ENCODE measurements at places on chromosomes 1 and 21. TPM values are rescaled to one million over a fixed set of nuclear protein-coding genes. Genes with fewer than 3 reads are reported as not detected.

NID1 gene
- total RNA-seq = 42.1 TPM

VWA1 gene
- total RNA-seq = 35.3 TPM

PPIAL4G gene
- not detected for total RNA-seq

SASS6 gene
- 1.2 TPM for total RNA-seq

NBPF8 gene
- total RNA-seq = 3.2 TPM

CLDN19 gene
- total RNA-seq = not detected

NUP210L gene
- 0.48 TPM for total RNA-seq

AQP10 gene
- total RNA-seq = 0.70 TPM

DNA sequence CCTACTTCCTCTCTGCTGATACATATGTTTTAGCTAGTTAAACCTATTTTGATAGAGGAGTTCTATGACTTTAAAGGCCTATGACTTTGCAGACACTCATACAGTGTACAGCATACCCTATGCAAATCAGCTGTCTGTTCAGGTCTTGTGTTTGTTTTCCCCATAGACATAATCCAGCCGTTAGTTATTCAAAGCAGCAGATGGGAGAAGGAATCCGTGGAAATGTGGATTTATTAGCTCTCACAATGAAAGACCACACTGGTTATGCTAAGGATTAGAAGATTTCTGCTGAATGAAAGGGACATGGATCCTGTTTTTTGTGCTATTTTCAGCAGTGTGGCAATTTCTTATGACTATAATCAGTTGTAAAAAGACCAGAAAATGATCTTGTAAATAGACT lies 59.8 kb downstream of the MAST2 start:
- no peak for DNase-seq

DNA sequence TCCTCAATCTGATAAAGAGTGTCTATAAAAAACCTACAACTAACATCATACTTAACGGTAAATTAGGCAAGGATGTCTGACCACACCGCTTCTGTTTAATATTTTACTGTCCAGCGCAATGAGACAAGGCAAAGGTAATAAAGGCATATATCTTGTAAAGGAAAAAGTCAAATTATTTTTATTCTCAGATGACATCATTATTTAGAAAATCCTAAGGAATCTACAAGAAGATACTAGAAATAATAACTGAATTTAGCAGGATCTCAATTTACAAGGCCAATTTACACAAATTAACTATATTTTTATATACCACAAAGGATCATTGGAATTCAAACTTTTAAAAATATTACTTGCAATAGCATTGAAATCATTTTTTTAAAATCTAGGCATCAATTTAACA lies 29.4 kb downstream of the GJA4 start:
- no peak for DNase-seq

GRCh38 chr21:46472246-46472645 lies 13.6 kb downstream of the DIP2A start:
- peak; percentile 77 for DNase-seq

GRCh38 chr1:24908591-24909259 lies 21.4 kb downstream of the RUNX3 start:
- DNase-seq = peak; percentile 38

DNA sequence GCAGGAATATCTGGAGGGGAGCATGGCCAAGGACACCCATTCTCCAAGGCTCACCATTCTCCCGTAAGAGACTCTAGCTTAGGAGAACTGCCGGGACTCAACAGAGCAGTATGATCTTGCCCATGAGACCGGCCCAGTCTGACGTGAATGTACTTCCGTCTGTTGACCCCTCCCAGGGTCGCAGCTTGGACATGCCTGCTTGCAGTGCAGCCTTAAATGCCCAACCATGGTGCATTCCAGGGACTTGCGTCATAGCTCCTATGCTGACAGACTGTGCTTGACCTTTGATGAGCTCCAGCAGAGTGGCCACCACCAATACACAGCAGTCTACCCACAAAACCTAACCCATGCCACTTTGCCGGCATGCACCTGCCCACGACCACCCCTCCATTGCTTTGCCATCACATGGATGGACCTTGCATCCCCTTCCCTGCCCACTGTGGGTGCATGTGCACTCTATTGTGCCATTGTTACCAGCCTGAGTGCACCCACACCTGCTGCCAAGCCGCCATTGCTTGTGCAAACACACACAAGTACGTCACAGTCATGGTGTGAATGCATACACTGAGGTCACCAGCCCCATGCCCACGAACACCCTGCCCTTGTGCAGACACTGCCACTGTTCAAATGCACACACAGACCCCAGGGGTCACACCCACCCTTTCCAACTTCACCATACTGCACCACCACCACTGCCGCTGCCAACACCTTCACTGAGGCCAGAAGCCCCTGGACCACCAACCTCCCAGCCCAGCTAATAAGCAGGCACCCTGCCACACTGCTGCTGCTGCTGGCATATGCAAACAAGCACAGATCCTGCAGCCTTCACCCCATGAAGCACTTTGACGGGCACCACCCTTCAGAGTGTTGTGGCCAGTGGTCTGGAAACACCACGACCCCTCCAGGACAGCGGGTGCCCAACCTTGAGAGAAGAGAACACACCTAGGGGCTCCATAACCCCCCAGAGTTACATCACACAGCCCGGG lies 1141.3 kb downstream of the BRINP3 start:
- no peak for DNase-seq

DNA sequence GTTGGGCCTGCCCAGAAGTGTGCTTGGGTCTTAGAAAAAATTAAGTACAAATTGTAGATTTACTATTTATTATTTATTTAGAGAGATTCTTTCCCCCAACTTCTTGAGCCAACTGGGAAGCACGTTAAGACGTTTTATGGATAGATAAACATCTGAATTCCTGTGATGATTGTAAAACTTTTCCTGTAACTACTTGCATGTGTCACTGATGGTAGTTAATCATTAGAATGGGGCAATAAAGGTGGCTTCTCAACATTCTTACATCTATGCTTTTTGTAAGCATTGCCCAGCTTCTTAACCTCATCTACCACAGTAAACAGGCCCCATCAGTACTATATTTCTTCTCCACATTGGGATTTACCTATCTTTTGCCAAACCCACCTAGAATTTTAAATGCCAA lies 559.8 kb downstream of the LMO4 start:
- no peak for DNase-seq

DNA sequence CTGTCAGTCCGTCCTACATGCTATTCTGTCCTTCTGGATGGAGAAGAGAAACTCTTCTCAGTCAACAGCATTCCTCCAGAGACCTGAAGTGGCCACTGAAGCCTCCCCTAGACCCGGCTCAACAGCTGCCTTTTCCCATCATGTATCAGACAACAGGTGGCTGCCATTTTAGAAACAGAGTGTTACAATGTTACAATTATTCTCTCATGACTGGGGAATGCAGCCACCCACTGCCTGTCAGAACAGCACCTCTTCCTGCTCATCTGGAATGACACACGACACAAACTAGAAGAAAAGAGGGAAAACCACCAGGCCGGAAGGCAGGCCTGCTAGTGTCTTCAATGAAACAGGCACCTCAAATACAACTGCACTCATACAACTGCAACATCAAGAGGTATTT lies 105.3 kb downstream of the PGBD5 start:
- peak; percentile 19 for DNase-seq

- no peak for DNase-seq
These were observed 95.6 kb downstream of the PAPPA2 start for GRCh38 chr1:176558561-176558960.

- DNase-seq = no peak
These were observed 84.5 kb upstream of the BCL10 start for GRCh38 chr1:85360730-85361493.

DNA sequence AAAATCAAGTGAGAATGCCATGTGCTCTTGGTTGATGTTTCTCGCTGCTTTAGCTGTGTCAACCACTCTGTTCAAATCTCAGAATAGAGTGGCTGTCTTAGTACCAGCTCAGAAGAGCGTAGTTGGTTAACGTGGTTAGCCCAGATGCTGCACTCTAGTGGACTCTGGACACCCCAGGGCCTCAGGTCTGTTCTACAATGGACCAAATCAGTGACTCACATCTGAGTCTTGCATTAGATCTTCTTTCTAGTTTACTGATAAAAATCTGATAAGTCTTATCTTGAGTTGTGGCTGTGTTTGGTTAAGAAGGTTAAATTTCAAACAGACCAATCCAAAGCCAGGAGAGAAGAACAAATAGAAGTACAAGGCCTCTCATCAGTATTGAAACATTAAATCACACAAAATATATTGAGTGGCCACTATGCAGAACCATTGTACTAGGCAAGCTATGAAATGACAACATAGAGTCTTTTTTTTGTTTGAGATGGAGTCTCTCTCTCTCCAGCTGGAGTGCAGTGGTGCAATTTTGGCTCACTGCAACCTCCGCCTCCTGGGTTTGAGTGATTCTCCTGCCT lies 104.1 kb downstream of the NR5A2 start:
- no peak for DNase-seq

DNA sequence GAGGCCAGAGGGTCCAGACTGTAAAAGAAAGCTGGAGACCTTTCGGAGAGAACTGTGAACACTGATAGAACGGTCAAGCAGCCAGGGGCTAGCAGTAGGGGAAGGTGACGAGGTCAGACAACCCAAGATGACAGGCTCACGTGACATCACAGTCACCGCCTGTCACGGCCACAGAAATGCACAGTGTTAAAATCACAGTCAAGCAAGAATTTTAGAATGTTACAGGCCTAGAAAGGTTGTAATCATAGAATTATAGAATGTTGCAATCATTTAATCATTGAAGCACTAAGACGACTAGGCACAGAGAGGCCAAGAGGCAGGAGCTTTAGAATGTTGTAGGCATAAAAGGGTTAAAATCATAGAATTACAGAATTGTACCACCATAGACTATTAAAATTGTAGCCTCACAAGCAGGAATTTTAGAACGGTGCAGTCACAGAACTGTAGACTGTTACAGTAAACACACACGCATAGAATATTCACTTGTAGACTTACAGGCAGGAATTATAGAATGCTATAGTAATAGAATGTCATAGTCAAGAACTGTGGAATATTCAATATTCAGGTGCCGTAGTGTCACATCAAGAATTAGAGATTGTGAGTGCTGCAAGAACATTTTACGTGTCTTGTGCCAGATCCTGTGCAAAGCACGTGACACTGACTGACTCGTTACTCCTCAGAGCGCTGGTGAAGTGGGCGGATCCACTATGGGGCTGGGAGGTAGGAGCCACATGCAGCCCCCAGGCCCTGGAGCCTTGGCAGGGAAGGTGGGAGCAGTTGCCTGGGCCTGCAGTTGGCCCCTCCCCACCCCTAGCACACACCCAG lies 118.1 kb downstream of the EPHB2 start:
- no peak for DNase-seq

GRCh38 chr1:15245593-15246360 lies 1.2 kb upstream of the FHAD1 start:
- DNase-seq = no peak

GRCh38 chr1:2101946-2102345 lies 51.7 kb downstream of the PRKCZ start:
- no peak for DNase-seq

GRCh38 chr1:2427976-2428375 lies 15.6 kb upstream of the PEX10 start:
- no peak for DNase-seq

GRCh38 chr1:5198328-5198727 lies 543.9 kb downstream of the AJAP1 start:
- no peak for DNase-seq

DNA sequence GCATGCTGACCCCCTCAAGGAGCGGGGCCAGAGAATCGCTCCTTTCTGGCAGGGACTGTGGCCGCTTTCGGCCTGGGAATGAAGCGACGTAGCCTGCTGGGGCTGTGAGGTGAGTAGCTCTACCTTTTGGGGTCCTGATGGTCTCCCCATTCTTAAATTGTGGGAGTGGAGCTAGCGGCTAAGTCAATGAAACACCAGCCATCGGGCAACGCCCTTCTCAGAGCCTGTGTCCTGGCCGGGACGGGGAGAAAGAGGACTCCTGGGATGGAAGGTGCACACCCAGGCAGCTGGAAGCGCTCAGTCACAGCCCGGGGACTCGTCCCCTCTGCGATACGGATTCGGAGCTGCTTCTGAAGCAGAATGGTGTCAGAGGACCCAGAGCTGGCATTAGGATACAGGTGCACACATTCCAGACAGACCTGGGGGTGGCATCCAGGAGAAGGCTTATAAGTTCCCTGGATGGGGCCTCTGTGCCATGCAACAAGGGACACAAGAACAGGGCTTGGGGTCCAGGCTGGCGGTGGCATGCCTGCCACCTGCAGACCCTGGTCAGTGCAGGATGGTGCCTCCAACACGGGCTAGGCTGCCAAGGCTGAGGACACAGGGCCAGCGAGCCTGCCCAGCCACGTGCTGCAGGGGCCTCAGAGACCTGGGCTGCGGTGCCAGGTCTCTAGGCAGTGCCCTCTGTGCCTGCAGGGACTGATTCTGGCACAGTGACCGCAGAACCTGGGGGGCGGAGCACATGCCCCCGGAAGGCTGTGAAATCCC lies 945 bp upstream of the WNT9A start:
- DNase-seq = peak; percentile 59

- DNase-seq = no peak
These were observed 62.1 kb downstream of the GNG12 start for GRCh38 chr1:67771152-67771551.

GRCh38 chr1:248905662-248906008 lies 400 bp upstream of the PGBD2 start:
- no peak for DNase-seq

DNA sequence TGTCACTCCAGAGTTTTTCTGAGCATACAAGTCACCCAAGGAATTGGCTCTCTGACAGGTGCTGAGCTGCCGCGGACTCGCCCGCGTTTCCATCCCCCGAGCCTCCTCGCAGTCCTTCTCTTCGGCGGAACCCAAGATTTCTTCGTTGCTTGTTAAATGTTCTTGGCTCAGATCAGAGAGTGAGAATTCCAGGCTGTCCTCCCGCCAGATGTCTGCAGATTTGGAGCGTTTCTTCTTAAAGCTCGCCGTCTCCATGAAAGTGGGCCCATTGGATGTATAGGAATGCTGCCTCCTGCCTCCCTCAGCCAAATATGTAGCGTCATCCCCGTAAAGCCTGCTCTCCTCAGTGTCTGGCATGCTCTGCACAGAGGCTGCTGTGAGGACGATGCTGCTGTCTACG lies 77.8 kb downstream of the TIAM1 start:
- no peak for DNase-seq

GRCh38 chr1:167457936-167458584 lies 60.3 kb downstream of the CD247 start:
- DNase-seq = no peak

GRCh38 chr21:37363936-37364335 lies 2.6 kb upstream of the DYRK1A start:
- DNase-seq = no peak
